ENCODE measurements at places on chromosomes 13 and 19. TPM values are rescaled to one million over a fixed set of nuclear protein-coding genes. Genes with fewer than 3 reads are reported as not detected.

GRCh38 chr19:39582891-39583625, 19.3 kb upstream of the LGALS13 start:
- DNase-seq = peak; percentile 40

GRCh38 chr13:62960723-62961122, 1545.1 kb upstream of the PCDH20 start:
- DNase-seq = no peak

GRCh38 chr19:47377801-47378200, 28.7 kb downstream of the DHX34 start:
- DNase-seq = no peak

DNA sequence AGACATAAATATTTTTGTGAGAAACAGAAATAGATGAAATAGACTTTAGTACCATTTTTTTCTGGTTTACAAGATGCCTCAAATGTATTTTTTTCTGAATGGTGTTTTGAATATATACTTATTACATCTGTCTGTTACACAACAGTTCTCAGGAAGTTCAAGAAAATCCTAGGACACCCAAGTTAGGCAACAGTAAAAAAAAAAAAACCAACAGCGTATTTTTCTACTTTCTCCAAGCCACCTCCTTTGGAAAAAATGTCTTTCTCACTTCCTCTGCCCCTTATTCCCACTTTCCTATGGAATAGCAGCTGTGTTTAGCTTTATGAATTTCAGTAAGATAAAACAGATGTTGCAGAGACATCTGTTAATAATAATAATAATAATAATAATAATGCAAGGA, 489.6 kb upstream of the KLF12 start:
- DNase-seq = no peak

- no peak for DNase-seq
These were observed 38.0 kb upstream of the TEX29 start for GRCh38 chr13:111282425-111282824.

- no peak for DNase-seq
These were observed 404.2 kb upstream of the SGCG start for GRCh38 chr13:22776394-22777186.

DNA sequence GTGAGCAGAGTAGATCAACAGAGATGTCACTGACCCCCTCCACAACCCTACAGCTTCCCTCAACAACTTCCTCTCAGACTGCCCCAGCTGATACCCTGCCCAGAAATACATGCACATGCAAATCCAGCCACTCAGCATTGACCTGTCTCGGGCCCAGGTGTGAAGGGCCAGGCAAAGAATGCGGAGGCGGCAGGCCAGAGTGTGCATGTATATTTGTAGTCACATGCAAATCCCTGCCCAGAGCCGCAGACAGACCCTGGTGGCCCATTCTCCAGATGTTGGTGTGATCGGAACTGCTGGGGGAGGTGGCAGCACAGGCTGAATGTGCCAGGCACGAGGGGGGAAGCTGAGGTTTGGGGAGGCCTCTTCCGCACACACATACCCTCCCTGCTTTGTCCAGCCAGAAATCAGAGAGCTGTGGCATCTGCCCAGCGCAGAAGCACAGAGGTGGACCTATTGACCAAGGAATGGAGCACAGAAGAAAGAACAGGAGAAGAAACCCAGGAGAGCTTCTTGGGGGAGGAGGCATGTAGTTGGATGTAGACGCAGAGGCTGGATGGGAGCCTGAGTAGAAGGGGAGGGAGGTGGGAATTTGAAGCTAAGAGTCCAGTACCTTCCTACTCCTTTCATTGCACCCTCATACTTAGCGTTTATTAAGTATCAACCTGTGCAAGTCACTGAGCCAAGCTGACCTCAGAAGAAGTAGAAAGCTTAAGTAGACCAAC, 14.4 kb downstream of the MEF2B start:
- no peak for DNase-seq

DNA sequence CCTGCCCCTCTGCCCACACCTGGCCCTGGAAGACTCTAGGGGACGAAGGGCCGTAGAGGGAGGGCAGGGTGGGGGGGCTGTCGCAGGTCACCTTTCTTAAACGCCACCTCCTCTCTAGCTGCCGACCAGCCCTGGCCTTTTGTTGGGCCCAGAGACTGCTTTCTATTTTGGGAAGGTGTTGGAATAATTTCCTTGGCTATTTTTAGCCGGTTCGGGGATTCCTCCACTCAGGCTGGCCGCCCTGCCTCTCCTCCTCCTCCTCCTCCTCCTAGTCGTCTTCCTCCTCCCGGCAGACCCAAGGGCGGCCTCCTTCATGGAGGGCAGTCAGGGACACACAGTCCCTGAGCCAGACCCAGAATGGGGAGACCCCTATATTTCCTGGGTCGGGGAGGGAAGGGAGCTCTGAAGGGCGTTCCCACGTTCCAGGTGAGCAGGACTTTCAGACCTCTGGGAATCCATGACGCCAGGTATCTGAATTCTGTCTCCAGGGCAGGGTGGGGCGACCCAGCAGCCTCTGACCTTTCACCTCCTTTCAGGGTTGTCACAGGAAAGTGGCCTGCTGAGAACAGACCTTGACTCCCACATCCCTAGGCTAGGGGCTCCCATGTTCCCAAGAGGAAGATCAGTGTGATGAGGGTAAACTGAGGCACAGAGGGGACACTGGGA, 19.9 kb downstream of the GADD45B start:
- no peak for DNase-seq

- DNase-seq = no peak
These were observed 12.4 kb upstream of the CHST8 start for GRCh38 chr19:33609353-33609752.

- no peak for DNase-seq
These were observed 681 bp upstream of the ZNF606 start for GRCh38 chr19:58003174-58003828.

GRCh38 chr13:101013245-101013644, 338.6 kb upstream of the TMTC4 start:
- DNase-seq = no peak

DNA sequence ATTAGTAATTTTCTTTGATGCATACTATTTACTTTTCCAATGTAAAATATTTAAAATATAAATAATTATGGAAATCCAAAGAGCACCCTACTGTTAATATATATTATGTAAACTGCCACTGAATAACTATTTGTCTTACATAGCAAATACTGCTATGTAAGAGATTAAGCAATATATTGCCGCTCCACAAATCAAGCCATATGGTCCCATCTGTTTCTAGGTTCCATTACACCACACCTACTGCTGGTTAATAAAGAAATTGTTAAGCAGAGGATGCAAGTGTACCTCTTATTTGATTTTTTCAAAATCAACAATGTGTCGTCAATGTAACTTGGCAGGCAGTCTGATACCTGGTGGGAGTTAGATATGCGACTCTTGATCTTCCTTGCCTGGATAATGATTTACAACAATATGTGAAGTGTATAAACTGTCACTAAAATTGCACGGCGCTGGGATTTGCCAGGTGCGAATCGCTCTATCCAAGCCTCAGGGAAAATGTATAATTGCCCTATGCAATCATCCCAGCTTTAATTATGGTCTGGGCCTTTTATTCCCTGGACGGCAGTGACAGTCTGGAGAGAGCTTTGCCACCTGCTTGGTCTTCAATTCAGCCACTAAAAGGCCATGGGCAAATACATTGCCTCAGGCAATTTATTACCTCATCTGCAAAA, 16.0 kb downstream of the SMAD9 start:
- no peak for DNase-seq

Gene ARHGAP35
- 8.9 TPM for total RNA-seq

Gene APOE
- total RNA-seq = 0.72 TPM

Gene CACNG6
- not detected for total RNA-seq

Gene OR7C1
- not detected for total RNA-seq

Gene ZIM2
- not detected for total RNA-seq

Gene BCAM
- total RNA-seq = not detected

All from activated naive CD4-positive, alpha-beta T cell treated with anti-CD3 and anti-CD28 coated beads for 36 hours (primary cell).